NCI-H187 (cell line): ENCODE measurements at places on chromosomes 2 and 18.
A peak's percentile ranks its signal among the peaks of the same experiment; 100 is the strongest.

- DNase-seq, result no peak
These were observed 613.1 kb downstream of the ZEB2 start for GRCh38 chr2:143906850-143907249.

DNA sequence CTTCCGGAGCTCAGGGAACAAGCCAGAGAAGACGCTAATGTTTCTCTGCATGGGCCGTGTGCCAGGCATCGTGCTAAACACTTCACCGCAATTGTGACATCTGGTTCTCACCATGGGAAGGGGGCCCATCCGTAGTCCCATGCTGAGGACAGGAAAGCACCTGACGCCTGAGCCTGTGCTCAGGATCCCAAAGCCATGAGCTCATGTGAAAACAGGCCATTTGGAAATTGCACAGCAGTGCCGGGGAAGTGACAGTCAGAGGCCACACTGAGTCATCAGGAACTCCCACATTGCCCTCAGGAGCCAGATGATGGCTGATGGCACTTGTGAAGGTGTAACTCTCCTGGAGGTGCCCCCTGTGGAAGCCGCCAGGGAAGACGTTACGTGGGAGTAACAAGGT, 141.0 kb downstream of the INHBB start:
- no peak for DNase-seq

DNA sequence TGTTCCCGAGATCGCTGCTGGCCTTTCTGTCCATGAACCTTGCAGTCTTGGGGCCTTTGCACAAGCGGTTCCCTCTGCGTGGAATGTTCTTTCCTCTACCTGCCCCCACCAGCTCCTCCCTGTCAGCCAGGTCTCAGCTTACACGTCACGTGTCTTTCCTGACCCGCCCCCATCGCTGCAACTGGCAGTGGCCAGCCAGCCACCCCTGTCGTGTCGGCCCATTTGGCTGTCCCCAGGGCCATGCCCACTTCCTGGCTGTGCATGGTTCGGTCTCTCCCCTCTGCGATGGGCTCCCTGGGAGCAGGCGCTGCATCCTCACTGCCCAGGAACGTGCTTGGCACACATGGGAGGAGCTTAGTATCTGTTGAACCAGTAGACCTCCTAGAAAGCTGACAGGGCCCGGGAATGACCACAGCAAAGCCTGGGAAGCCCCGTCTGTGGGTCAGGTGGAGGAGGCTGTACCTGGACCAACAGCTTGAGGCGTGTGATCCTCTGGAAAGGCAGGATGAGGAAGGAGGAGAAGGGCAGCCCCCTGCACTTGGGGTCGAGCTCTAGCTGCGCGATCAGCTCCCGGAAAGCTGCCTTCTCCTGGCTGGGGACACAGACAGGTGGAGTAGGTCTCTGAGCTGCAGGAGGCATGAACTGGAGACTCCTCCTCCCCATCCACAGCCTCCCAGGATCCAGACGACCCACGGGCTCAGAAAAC, 21.0 kb downstream of the SNORC start:
- DNase-seq, result peak; percentile 27

- no peak for DNase-seq
These were observed 91.5 kb upstream of the PARD3B start for GRCh38 chr2:204453730-204454167.

GRCh38 chr2:222568865-222569264, 87.0 kb downstream of the FARSB start:
- DNase-seq, result no peak

DNA sequence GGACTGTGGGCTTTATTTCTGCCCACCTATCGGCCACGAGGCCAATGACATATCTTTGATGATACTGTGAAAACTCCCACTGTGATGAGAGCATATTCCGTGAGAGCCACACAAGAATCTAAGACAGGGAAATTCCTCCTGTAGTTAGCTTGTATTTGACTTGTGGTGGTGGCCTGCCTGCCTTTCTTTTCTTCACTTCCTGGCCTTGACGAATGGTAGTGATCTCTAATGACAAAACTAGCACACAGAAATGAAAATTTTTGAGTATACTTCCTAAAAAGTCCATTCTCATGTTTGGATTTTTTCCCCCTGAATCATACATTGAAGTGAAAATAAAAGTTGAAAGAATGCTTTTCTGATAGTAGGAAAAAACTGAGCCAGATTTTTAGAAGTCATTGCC, 94.4 kb downstream of the MGAT5 start:
- no peak for DNase-seq

DNA sequence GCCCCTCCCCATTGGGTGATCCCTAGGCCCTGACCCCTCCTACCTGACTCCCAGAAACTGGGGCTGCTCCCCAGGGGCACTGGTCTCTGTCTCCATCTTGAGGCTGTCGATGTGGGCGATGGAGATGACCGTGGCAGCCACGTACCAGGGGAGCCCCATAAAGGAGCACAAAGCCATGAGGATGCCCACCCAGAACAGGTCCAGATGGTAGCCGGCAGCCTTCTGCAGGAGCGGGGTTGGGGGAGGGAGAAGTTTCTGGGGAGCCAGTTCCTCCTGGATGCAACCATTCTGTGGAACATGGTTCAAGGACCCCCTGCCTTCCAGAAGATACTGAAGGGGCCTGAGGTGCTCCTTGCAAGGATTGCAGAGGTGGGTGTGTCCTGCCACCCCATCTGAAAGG, 34.0 kb downstream of the MTHFD2 start:
- no peak for DNase-seq

DNA sequence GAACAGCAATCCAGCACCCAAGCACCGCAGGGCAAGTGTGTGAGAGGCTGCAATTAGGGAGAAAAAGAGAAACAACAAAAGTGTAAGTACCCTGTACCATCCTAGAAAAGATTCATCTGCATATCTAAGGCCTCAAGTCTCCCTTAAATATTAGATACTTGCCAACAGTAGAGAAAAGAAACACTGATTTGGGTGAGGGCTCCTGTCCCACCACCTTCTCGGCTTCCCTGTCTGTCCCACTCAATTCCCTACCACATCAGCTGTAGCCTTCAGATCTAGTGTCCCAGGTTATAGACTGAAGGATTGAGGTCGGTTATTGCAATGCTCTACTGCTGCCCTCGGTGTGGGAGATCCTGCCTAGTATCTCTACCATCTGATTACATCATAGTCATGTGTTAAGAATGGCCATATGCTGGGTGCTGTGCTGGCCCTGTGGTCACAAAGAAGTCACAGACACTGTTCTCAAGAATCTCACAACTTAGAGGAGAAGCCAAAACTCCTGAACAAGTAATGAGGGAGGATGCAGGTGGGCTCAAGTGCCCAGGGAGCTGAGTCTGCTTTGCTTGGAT, 2.5 kb downstream of the RAX start:
- no peak for DNase-seq

DNA sequence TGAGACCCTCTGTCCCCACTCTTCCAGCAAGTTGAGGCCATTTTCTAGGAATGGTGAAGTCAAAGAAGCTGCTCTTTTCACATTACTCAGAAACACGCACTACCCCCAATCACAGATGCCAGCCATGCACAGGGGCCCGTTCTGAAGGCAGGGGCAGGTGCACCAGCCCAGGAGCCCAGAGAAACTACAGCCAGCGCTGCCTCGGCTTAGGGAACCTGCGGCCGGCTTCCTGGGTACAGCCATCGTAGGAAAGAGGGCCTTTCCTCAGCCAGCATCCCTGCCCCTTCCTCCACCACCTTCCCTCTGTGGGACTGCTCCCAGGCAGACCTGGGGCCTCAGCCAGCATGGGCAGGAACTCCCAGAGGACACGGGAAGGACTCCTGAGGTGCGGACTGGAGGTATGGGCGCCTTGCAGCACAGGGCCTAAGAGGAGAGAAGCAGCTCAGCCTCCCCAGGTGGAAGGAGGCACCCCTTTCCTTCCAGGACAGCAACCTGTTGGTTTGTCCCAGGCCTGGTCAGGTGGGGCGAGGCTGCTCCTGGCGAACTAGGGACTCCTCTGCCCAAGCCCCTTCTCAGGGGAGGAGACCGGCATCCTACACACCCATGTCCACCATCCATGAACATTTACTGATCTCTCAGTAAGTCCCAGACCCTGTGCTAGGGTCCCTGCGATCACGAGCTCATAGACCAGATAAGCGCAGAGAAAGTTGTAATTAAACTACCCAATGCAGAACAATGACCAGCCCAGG, 99.0 kb upstream of the ID2 start:
- no peak for DNase-seq

GRCh38 chr2:167844714-167845530, 402.5 kb downstream of the STK39 start:
- DNase-seq, result no peak

DNA sequence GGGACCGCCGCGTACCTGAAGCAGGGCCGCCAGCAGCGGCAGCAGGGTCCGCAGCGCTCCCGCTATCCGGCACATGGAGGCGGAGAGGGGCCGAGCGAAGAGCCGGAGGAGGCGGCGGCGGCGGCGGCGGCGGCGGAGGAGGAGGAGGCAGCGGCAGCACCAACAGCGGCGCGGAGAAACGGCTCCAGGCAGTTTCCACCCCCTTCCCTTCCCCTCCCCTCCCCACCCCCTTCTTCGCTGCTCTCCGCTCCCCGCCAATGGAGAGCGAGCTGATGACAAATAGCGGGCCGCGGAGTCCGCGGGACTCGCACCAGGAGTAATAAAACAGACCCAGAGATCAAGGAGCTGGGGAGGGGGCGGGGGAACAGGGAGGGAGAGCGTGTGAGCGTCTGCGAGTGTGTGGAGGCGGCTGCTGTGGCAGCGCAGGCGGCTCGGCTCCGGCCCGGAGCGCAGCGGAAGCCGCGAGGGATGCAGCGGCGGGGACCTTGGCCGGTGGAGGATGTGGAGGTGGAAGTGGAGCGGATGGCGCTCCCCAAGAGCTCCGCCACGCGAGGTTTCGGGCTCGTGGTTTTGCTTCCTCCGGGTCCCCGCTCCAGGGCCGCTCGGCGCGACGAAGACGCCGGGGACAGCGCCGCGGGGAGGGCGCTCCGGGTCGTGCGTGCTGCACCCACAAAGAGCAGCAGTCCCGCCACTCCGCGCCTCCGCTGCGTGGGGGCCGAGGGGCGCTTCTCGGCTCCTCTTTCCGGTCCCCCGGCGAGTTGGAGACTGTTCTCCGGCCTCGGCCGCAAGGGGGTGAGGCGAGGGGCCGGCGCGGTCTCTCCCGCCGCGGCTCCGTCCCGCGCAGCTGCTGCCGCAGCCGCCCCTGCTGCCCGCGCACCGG, at the start of gene CDH2:
TSS of gene CDH2 (minus strand) at position 183 of the 880 bp plus-strand sequence. CDS start at position 75, 108 bp downstream.
- DNase-seq, result peak; percentile 70

DNA sequence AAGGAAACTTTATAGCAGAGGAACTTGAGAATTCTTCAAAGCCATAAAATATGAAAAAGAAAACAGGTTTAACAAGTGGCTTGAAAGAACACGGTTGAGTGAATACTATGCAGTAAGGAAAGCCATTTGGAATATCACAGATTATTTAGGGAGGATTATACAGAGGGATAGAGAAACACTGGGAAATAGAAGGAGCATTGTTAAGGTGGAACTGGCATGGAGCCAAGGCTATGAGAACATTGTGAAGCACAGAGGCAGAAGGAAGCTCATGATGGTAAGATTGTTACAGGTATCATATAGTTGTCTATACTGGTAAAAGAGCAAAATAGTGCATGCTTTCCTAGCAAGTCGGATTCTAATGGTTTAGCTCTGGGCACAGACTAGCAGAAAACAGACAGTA, 87.1 kb downstream of the SS18 start:
- no peak for DNase-seq

DNA sequence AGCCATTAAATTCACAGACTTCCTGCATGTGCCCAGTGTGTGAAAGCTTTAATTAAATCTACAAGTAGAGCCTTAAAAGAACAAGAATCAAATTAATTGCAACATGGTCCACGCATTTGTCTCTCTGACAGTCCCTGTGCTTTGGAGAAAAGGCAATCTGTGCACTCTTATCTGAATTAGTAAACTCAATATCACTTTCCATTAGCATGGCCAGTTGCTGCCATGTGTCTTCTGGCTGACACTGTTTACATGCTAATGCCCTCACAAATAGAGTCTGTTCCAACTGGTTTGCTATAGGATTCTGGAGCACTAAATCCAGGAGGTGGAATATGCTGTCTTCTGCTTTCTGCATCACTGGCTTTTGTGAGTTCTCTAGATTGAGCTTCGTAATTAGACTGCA, 434.5 kb upstream of the RAB12 start:
- DNase-seq, result no peak

DNA sequence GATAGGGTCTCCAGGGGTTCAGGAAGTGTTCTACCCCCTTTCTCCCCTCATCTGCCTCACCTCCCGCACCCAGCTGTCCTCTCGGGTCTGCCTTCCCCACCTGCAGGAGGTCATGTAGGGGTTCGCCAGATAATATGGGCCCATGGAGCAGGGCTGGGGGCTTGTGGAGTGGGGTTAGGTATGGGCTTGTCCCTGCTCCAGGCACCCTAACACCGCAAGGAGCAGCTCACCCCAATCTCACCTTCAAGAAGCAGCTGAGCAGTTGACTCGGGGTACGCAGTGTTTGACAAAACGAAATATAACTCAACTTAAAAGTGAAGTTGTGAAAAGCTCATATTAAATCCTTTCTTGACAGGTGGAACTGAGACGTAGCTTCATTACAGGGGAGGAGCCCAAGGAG, 99.6 kb downstream of the CTIF start:
- no peak for DNase-seq

- DNase-seq, result no peak
These were observed 16.7 kb upstream of the TXNDC2 start for GRCh38 chr18:9868857-9869714.

DNA sequence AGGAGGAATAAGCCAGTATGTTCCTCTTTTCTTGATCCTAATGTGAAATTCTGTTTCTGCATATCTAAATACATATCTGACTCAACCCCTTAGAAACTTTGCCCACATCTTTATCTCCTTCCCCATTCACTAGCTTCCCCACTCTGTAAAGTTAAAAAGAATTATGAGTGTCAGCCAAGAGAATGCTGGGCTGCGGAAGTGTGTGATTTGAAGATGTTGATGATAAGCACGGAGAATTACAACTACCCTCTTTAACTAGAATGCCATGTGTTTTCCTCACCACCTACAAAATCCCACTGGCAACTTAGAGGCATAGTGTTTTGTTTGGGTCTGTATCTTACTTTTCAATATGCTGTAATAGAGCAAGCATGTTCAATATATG, 490.4 kb upstream of the FANCL start:
- DNase-seq, result no peak

- no peak for DNase-seq
These were observed 469.9 kb upstream of the SMIM21 start for GRCh38 chr18:75897386-75897785.
